ENCODE measurements at places on chromosomes 2 and 18. TPM values are rescaled to one million over a fixed set of nuclear protein-coding genes. Genes with fewer than 3 reads are reported as not detected.

DNA sequence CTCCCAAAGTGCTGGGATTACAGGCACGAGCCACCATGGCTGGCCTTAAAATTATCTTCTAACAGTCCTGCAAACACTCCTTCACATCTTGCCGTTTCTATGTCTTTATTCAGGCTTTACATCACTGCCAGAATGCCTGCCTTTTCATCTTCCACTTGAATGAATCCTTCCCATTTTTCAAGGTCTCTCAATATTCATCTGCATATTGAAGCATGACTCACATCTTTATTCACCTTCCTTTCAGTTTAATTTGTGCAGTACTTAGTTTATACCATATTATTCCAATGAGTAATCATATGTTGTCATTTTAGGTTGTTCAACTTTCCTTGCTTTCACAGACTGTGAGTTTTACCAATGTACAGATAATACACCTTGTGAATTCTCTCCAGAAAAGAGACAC lies 510.1 kb upstream of the PIK3C3 start:
- H3K27ac ChIP-seq, result no peak overlapping the region
- H3K36me3 ChIP-seq, result no peaks in the 10 kb centered on the region
- H3K4me3 ChIP-seq, result no peak overlapping the region
- no peaks in the 10 kb centered on the region for H3K27me3 ChIP-seq
- no peaks in the 10 kb centered on the region for H3K4me1 ChIP-seq

The NEUROD1 gene
- not detected for total RNA-seq

DNA sequence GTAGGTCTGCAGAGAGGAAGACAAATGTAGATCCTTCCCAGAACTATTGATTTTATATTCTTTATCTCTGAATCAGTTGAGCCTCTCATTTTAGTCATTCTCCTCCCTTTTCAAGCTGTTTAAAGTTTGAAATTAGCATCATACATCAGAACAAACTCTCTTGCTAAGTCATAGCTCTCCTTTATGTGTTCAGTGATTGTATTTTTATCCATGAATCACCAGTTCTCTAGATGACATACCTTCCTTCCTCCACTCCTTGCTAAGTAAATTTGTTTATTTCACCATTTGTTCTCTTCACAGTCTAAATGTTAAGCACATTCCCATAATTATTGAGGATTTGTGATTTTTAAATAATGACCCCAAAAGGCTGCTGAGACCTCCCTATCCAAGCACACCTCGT lies 63.5 kb upstream of the RAPGEF4 start:
- H3K27ac ChIP-seq, result no peak overlapping the region
- H3K4me3 ChIP-seq, result no peak overlapping the region
- DNase-seq, result no peak

GRCh38 chr2:128290356-128290755 lies 28.3 kb downstream of the HS6ST1 start:
- H3K27me3 ChIP-seq, result no peaks in the 10 kb centered on the region
- H3K4me3 ChIP-seq, result no peak overlapping the region
- H3K27ac ChIP-seq, result no peak overlapping the region

- no peaks in the 10 kb centered on the region for H3K36me3 ChIP-seq
- H3K27me3 ChIP-seq, result no peaks in the 10 kb centered on the region
- no peaks in the 10 kb centered on the region for H3K4me1 ChIP-seq
- H3K27ac ChIP-seq, result no peak overlapping the region
- no peak overlapping the region for H3K4me3 ChIP-seq
- no peak for DNase-seq
Observed at GRCh38 chr2:115303-115702, 69.0 kb upstream of the FAM110C start.

The RPE gene
- total RNA-seq, result 49.2 TPM

DNA sequence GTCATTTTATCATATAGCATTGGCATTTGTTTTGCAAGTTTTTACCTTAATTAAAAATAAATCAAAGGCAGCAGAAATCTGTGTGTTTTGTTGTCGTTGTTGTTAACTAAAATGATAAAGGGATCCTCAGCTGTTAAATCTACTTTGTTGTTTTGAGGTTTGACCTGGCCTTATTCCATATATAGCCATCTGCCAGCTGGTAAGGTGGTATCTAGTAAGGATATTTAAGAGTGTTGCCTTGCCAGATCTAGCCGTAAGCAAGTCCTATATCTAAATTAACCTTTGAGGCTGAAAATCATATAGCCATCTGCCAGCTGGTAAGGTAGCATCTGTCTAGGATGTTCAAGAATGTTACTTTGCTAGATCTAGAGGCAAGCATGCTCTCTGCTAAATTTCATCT lies 56.6 kb downstream of the BMPR2 start:
- no peaks in the 10 kb centered on the region for H3K27me3 ChIP-seq
- H3K36me3 ChIP-seq, result peaks cover 10% of the 10 kb centered on the region
- no peaks in the 10 kb centered on the region for H3K4me1 ChIP-seq
- H3K4me3 ChIP-seq, result no peak overlapping the region
- no peak overlapping the region for H3K27ac ChIP-seq
- no peak for DNase-seq

- DNase-seq, result no peak
- H3K27me3 ChIP-seq, result no peaks in the 10 kb centered on the region
- no peaks in the 10 kb centered on the region for H3K36me3 ChIP-seq
- H3K4me1 ChIP-seq, result no peaks in the 10 kb centered on the region
- no peak overlapping the region for H3K4me3 ChIP-seq
Observed at GRCh38 chr18:34342960-34343359, 118.2 kb upstream of the NOL4 start.

GRCh38 chr2:232798187-232798586 lies 21.8 kb upstream of the KCNJ13 start:
- no peak for DNase-seq
- peaks cover 62% of the 10 kb centered on the region for H3K36me3 ChIP-seq
- H3K27me3 ChIP-seq, result no peaks in the 10 kb centered on the region

DNA sequence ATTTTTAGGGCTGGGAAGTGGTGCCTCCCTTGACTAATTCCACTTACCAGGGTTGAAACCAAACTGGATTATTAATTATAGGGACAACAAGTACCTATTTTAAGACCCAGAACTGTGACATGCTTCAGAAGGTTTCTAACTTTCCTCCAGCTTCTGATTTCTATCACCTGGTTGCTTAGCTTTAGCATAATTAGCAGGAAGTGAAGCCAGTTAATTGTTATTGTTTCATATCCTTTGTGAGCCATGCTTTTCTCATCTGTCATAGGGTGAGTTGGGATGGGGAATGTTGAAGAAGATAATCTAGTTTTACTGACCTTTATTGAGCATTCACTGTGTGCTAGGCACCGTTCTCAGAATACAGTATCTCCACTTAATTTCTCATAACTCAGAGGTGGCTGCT lies 3.2 kb downstream of the YPEL5 start:
- H3K36me3 ChIP-seq, result peaks cover 21% of the 10 kb centered on the region
- no peak overlapping the region for H3K4me3 ChIP-seq
- peaks cover 41% of the 10 kb centered on the region for H3K4me1 ChIP-seq

The DLX1 gene
- total RNA-seq, result not detected

The UGT1A1 gene
- not detected for total RNA-seq

Data from activated CD4-positive, alpha-beta T cell treated with anti-CD3 and anti-CD28 coated beads, Interleukin-2, amount 10 ng/mL, durations not matched to agents 7 days and 5 days (primary cell).